ENCODE measurements at places on chromosomes 6 and 20.

- no peaks in the 10 kb centered on the region for H3K27me3 ChIP-seq
- peaks cover 28% of the 10 kb centered on the region for H3K4me1 ChIP-seq
- H3K36me3 ChIP-seq: no peaks in the 10 kb centered on the region
- DNase-seq: no peak
- H3K27ac ChIP-seq: no peak overlapping the region
Observed at GRCh38 chr6:43869792-43870659, 100.0 kb downstream of the VEGFA start.

GRCh38 chr6:10567256-10568026, 46.3 kb downstream of the GCNT2 start:
- no peaks in the 10 kb centered on the region for H3K4me1 ChIP-seq
- H3K36me3 ChIP-seq: no peaks in the 10 kb centered on the region
- no peak overlapping the region for H3K27ac ChIP-seq
- no peaks in the 10 kb centered on the region for H3K27me3 ChIP-seq
- no peak for DNase-seq

- H3K36me3 ChIP-seq: no peaks in the 10 kb centered on the region
- H3K4me1 ChIP-seq: peaks cover 23% of the 10 kb centered on the region
- no peaks in the 10 kb centered on the region for H3K27me3 ChIP-seq
- peak; percentile 74 for DNase-seq
- H3K27ac ChIP-seq: no peak overlapping the region
Observed at GRCh38 chr20:36574366-36575135, 1.2 kb downstream of the TGIF2 start.

DNA sequence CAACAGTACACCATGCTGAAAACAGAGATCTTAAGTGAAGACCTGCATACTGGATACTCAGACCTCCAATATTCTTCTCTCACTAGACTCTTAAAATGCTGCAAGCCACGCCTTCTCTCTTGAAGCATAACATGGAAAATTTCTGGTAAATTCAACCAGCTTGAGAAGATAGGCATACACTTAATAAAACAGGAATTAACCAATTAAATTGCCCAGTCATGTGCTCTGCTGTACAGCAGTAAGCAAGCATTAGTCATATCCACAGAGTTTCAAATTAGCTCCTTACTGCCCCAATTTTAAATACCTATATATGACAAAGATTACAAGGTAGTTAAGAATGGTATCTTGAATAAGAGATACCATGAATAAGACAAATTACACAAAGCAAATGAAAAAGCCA, 53.8 kb downstream of the C6orf58 start:
- H3K27me3 ChIP-seq: no peaks in the 10 kb centered on the region
- H3K4me3 ChIP-seq: no peak overlapping the region

DNA sequence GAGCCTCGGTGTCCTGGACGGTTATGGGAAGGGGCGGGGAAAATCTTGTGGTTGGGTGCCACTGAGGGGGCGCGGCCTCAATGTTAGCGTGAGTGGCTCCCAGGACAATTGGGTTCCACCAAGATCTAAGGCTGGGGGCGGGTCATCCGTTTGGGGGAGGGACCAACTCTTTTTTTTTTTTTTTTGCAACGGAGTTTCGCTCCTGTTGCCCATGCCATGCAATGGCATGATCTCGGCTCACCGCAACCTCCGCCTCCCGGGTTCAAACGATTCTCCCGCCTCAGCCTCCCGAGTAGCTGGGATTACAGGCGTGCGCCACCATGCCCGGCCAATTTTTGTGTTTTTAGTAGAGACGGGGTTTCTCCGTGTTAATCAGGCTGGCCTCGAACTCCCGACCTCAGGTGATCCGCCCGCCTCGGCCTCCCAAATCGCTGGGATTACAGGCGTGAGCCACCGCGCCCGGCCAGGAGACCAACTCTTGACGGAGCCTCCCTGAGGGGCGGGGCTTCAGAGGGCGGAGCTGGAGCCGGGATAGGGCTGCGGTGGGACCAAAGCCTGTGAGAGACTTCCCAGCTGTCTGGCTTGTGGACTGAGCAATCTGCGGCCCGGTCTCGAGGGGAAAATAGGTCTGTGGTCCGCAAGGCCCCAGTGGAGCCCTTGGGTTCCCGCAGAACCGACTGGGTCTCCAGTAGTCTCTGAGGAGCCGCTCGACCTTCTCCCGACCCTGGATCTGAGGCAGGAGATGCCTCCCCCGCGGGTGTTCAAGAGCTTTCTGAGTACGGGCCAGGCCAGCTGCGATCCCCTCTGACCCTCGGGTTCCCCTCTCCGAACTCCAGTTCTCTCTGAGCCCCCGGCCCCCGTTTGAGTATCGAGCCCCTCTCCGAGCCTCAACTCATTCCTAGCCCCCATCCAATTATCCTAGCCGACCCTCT, 1.1 kb downstream of the SPAG4 start:
- peaks cover 14% of the 10 kb centered on the region for H3K4me1 ChIP-seq
- peak overlapping the region; percentile 46 for H3K4me3 ChIP-seq
- H3K27me3 ChIP-seq: peaks cover 15% of the 10 kb centered on the region
- peak; percentile 100 for DNase-seq

GRCh38 chr6:132570221-132570777, at the start of gene TAAR6:
Gene TAAR6 (plus strand): TSS chr6:132570322. CDS start chr6:132570322, 0 bp downstream.
- no peaks in the 10 kb centered on the region for H3K36me3 ChIP-seq
- H3K27ac ChIP-seq: no peak within 1 kb of the TSS
- DNase-seq: no peak

- H3K4me3 ChIP-seq: no peak overlapping the region
- no peak for DNase-seq
- no peaks in the 10 kb centered on the region for H3K36me3 ChIP-seq
- no peaks in the 10 kb centered on the region for H3K27me3 ChIP-seq
Observed at GRCh38 chr6:157762636-157763035, 60.4 kb upstream of the SNX9 start.

GRCh38 chr6:36699348-36699747, 1.7 kb downstream of the RAB44 start:
- no peaks in the 10 kb centered on the region for H3K36me3 ChIP-seq
- no peak overlapping the region for H3K27ac ChIP-seq
- H3K4me1 ChIP-seq: no peaks in the 10 kb centered on the region
- H3K4me3 ChIP-seq: no peak overlapping the region
- H3K27me3 ChIP-seq: no peaks in the 10 kb centered on the region

DNA sequence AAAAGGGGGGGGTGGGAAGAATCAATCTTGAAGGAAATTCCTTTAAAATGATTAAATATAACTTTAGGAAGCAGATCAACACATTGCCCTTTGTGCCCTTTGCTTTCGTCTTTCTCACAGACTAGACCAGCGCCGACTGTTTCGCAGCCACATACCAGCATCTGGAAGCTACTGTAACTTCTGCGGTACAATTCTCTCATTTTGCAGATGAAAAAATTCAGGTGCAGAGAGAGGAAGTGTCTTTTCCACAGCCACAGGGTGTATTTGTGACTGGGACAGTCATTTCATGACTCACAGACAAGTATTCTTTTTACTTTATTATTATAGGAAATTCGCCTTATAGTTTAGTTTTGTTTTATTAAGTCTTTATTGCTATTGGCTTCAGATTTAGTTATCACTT, 84.2 kb downstream of the UST start:
- H3K36me3 ChIP-seq: no peaks in the 10 kb centered on the region
- no peak for DNase-seq
- H3K4me1 ChIP-seq: no peaks in the 10 kb centered on the region
- H3K27me3 ChIP-seq: no peaks in the 10 kb centered on the region
- H3K4me3 ChIP-seq: no peak overlapping the region

- no peaks in the 10 kb centered on the region for H3K27me3 ChIP-seq
- no peak overlapping the region for H3K27ac ChIP-seq
- H3K4me1 ChIP-seq: no peaks in the 10 kb centered on the region
Observed at GRCh38 chr6:35980991-35981645, 43.3 kb downstream of the SLC26A8 start.

DNA sequence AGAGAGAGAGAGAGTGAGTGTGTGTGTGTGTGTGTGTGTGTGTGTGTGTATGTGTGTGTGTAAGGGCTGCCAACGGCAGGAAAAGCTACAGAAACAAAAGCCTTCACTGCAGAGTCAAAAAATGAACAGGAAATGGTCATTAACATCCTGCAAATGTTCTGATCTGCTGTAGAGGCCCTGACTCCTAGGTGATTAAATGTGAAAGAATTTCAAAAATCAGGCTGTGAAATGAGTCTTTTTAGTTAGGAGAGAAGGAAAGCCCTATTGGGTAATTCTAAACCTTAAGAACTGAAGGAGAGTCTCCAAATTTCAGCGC, 166.5 kb upstream of the MYLIP start:
- no peak overlapping the region for H3K27ac ChIP-seq
- no peaks in the 10 kb centered on the region for H3K4me1 ChIP-seq
- no peak overlapping the region for H3K4me3 ChIP-seq
- no peaks in the 10 kb centered on the region for H3K27me3 ChIP-seq

DNA sequence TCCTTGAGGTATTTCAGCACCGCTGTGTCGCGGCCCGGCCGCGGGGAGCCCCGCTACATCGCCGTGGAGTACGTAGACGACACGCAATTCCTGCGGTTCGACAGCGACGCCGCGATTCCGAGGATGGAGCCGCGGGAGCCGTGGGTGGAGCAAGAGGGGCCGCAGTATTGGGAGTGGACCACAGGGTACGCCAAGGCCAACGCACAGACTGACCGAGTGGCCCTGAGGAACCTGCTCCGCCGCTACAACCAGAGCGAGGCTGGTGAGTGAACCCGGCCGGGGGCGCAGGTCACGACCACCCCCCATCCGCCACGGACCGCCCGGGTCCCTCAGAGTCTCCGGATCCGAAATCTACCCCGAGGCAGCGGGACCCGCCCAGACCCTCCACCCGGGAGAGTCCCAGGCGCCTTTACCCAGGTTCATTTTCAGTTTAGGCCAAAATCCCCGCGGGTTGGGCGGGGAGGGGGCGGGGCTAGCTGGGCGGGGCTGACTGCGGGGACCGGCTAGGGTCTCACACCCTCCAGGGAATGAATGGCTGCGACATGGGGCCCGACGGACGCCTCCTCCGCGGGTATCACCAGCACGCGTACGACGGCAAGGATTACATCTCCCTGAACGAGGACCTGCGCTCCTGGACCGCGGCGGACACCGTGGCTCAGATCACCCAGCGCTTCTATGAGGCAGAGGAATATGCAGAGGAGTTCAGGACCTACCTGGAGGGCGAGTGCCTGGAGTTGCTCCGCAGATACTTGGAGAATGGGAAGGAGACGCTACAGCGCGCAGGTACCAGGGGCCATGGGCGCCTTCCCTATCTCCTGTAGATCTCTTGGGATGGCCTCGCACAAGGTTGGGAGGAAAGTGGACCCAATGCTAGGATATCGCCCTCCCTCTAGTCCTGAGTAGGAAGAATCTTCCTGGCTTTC, 693 bp downstream of the HLA-F start:
- H3K36me3 ChIP-seq: no peaks in the 10 kb centered on the region
- no peak overlapping the region for H3K27ac ChIP-seq
- H3K4me1 ChIP-seq: no peaks in the 10 kb centered on the region
- peak overlapping the region; percentile 55 for H3K4me3 ChIP-seq
- peak; percentile 68 for DNase-seq

- no peaks in the 10 kb centered on the region for H3K36me3 ChIP-seq
- H3K27ac ChIP-seq: no peak overlapping the region
- DNase-seq: no peak
- no peaks in the 10 kb centered on the region for H3K4me1 ChIP-seq
- no peak overlapping the region for H3K4me3 ChIP-seq
Observed at GRCh38 chr6:100657678-100658330, 193.1 kb upstream of the SIM1 start.

- H3K36me3 ChIP-seq: no peaks in the 10 kb centered on the region
- no peaks in the 10 kb centered on the region for H3K4me1 ChIP-seq
- no peak for DNase-seq
Observed at GRCh38 chr6:123168466-123168865, 172.4 kb downstream of the CLVS2 start.

- DNase-seq: peak; percentile 84
Observed at GRCh38 chr20:24994470-24995368, 2.2 kb upstream of the APMAP start.

DNA sequence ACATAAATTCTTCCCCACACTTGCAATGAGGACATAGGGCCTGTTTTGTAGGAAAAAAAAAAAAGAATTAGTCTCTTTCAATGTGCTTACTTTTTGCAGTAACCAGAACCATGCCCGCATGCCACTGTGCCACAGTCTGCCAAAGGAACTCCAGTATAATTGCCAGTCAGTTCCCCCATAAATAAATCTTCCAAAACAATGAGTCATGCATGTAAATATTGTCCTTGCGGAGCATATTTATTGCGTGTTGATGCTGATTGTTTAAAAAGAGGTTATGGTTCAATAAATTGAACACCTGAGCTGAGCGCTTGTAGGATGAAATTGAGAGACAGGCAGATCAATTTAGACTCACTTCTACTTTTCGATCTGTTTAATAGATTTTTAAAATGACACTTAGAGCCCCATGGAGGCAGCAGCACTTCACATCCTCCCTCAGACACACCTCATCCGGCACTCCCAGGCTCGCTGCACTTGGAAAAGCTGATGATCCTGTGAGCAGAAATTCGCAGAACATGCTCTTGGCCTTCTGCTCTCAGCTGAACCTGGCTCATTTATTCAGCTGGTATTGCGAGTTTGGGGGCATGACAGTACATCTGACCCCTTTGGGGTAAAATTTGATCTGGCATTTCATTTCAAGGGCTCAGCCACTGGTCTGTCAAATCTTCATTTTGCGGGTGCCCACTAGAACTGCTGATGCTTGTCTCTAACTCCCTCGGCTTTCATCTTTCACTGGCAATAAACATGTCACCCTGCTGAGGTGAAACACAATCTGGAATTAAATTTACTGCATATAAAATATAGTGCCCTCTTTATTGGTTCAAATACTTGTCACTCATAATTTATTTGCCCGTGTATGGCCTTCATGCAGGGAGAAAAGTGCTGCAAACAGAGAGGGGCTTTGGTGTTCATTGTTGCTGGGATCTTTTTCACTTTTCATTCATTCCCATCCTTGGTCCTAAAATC, 371.1 kb upstream of the POU3F2 start:
- DNase-seq: no peak
- no peaks in the 10 kb centered on the region for H3K36me3 ChIP-seq
- no peaks in the 10 kb centered on the region for H3K27me3 ChIP-seq
- no peak overlapping the region for H3K27ac ChIP-seq
- peaks cover 10% of the 10 kb centered on the region for H3K4me1 ChIP-seq

- no peak overlapping the region for H3K27ac ChIP-seq
- no peaks in the 10 kb centered on the region for H3K36me3 ChIP-seq
- no peak overlapping the region for H3K4me3 ChIP-seq
- no peak for DNase-seq
- no peaks in the 10 kb centered on the region for H3K4me1 ChIP-seq
Observed at GRCh38 chr6:63856271-63856670, 220.7 kb downstream of the PHF3 start.

GRCh38 chr6:25962149-25963127, at the start of gene TRIM38:
Gene TRIM38 (plus strand): TSS chr6:25962802. CDS start chr6:25966523, 3,721 bp downstream.
- H3K4me3 ChIP-seq: no peak within 1 kb of the TSS
- no peaks in the 10 kb centered on the region for H3K36me3 ChIP-seq
- no peak for DNase-seq

GRCh38 chr6:152859225-152859624, 108.6 kb downstream of the VIP start:
- DNase-seq: no peak
- no peak overlapping the region for H3K4me3 ChIP-seq
- no peak overlapping the region for H3K27ac ChIP-seq
- no peaks in the 10 kb centered on the region for H3K4me1 ChIP-seq
